ENCODE measurements at places on chromosomes 1 and 21.

DNA sequence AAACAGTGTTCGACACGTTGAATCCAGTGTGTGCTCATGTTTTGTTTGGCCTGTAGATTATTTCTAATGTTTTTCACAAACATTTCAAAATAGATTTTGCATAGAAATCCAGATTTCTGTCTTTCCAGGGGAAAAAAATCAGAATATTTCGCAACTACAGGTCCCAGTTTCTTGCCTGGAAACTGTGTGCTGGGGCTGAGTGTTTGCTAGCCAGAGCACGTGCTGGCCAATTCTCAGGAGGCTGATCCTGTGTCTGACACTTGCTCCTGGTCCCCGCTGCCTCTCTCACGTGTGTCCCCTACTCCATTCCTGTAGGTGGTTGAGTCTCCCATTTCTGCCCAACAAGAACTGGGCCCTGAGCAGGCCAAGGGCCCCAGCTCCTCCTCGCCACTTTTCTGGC is 2.4 kb downstream of the MAB21L3 start:
- no peak for DNase-seq

DNA sequence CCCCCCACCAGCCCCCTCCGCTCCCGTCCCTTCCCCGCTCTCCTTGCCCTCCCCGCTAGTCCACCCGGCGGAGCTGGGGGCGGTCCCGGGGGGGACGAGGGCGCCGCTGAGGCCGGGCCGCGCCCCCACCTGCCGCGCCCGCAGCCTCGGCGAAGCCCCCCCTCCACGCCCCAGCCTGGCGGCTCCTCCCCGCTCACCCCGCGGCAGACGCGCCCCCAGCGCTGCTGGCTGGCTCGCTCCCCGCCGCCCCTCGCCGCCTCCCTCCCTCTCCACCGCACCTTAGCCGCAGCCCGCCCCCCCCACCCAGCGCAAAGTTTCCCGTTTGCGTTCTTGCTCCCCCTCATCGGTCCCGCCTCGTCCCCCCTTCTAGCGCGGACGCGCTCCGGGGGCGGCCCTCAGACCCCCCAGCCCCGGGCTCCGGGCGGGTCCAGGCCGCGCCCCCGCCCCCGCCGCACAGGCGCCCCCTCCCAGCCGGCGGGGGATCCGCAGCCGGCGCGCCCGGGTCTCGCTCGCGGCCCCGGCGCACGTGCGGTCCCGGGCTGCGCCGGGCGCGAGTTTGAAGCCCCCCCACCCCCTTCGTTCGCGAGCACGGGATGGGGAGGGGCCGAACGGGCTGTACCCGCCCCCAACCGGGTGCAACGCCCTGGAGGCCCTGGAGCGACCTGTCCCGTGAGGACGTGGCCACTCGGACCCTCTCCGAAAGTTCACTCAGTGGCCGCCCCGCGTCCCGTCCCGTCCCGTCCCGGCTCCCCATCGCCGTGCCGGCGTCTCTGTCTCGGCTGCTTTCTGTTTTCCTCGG is 623 bp downstream of the PTPRF start:
- DNase-seq: peak; percentile 56

DNA sequence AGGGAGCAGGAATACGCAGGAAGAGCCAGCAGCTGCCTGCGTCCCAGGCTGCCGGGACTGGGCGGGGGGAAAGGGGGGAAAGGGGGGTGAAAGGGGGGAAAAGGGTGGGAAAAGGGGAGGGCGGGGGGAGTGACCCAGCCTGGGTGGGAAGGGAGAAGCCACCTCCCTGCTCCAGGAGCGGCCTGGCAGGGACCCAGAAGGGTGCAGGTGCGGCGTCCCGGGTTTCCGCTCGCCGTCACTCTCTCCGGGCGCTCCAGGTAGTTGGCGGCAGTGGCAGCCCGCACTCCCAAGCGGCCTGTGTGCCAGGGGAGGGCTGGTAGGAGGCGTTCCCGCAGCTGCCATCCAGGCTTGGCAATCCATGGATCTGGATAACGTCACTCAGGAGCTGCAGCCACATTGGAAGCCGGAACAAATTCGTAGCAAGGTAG is 141.0 kb upstream of the NGF start:
- no peak for DNase-seq

- peak; percentile 50 for DNase-seq
Observed at GRCh38 chr1:224929335-224930237, at the start of gene DNAH14. DNAH14 (plus strand) TSS chr1:224929675; CDS start chr1:224952703, 23,028 bp downstream.

DNA sequence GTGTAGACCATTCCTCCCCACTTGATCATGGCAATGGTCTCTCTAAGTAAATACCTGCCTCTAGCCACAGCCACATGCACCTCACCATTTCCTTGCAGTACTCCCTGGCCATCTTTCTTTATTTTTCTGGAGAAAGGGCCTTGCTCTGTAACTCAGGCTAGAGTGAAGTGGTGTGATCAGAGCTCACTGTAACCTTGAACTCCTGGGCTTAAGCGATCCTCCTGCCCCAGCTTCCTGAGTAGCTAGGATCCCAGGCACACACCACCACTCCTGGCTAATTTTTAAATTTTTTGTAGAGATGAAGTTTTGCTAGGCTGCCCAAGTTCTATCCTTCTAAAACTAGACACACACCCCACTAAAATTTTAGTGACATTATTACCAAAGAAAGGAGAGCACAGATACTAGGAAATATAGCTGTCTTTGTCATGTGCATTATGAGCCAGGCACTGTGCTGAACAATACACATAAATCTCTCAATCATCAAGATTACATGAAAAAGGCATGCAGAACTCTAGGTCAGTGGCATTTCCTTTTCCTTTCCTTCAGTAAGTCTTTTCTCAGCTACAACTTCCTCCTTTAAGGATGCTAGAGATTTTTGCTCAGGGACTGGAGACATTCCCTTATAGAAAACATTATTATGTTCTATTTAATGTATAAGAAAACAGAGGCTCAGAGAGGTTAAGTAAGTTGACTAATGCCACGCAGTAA is 95.0 kb upstream of the SERBP1 start:
- no peak for DNase-seq

- DNase-seq: no peak
Observed at GRCh38 chr1:39434797-39435395, 56.5 kb upstream of the BMP8A start.

DNA sequence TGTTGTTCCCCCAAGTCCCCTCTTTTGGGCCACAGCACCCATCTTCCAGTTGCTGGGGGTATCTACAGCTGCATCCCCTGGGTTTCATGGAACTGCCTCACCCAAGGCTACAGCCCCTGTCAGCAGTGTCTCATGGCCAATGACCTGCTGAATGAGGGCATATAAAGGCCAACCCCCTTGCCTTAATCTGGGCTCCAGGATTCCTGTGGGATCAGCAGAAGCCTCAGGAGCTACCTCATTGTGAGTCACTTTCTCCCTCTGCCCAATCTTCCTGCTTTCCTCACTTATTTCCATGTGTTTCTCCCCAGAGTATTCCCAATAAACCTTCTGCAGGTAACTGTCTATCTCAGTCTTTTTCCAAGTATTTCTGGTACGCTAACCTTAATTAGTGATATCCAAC is 37.3 kb upstream of the SYT14 start:
- no peak for DNase-seq

DNA sequence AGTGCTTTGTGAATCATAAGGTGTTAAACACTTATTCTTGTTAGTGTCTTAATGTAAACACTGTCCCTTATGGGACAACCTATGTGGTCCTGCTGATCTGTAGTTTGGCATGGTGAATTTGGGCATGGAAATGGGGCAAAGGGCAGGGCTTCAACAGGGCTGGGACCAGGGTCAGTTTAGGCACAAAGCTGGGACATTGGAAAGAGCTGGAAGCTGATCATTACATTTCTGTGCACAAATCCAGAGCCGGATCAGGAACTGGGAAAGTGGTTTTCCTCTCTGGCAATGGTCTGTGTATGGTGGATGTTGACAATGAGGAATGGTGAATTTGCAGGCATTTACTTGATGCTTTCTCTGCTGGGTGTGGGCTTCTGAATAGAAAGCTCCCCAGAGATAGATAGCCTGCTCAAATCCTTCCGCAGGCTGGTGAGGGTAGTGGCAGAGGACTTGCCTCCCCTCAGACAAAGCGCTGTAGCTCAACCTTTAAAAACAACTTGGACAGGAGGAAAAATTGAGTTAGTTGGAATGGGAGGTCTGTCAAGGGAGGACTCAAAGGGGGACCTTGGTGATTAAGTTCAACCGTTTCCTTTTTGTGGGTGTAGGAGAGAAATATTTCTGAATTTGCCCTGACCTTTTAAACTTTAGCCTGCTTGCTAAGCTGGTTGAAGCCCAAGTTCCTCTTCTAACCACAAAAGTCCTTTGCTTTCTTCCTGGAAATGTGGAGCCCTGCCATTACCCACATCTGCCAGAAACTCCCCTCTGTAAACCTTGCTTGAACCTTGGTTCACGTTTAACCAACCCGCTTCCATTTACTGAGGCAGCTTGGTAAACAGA is 35.3 kb downstream of the HLX start:
- DNase-seq: no peak
